ENCODE measurements at places on chromosomes 6 and 20.

- no peak for DNase-seq
These were observed 117.2 kb downstream of the PDE10A start for GRCh38 chr6:165545806-165546205.

DNA sequence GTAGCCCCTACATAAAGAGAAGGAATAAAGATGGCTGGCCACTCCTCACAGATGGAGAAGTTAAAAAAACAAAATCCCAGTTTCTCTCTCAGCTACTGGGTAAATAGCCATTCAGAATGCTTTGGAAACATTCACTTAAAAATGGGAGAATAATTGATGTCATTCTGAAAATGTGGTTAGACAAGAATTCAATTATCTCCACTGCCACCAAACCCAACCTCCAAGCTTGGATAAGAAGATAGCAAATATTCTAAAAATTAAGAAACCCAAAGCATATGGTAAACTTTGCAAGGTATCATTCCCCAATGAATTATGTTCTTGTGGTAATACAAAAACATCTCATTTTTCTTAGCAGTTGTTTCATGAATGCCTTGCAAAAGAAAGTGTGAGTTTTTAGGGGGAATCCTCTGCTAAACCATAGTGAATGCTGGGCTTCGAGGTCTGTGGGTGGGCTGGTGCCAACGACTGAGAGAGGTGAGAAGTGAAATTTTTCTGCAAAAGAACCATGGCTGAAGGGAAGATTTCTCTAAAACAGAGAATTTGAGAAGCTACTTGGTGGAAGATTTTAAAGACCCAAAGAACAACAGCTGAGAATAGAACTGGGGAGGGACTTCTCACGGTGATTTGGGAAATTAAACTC lies 497.9 kb upstream of the JARID2 start:
- DNase-seq: no peak

DNA sequence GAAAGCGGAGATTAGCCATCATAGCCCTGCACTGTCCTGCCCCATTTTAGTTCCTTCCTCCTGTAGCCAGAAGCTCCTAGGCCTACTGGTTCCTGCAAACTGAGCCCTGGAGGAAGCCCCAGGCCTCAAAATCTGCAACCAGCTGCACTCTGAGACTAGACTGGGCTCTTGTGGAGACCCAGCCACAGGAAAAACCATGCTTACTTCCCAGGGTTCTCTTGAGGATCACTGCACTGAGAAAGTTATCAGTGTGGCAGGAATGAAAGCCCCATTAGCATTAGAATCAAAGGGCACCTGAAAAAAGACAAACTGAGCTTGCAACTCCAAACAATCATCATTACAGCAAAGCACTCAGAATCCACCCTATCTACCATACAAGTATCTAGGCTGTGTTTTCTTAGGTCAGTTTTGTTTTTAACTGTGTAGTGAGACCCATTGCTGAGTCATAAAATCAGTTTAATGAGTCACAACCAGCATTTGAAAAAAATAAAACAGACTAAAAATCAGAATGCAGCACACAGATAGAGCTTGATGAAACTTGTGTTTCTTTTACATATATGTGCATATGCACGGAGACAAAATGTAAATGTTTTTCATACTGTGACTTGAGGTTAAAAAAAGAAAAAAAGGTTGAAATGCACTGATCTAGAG lies 91.0 kb downstream of the UNC5CL start:
- DNase-seq: no peak

DNA sequence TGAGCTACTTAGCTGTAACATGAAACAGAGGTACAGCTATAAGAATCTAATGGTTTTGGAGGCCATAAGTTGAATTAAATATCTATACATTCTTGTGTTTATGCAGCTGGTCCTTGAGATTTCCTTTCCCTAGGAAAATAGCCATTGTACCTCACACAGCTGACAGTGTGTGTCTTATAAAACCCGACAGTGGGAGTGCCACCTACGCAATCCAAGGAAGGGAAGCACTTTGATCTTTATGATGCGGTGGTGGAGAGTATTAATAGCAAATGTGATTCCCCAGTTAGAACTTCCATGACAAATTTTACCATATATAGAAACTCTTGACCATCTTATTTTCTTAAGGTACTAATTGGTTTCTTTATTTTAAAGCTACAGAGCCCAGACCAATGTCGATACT lies 149.5 kb downstream of the TMEM200A start:
- no peak for DNase-seq

DNA sequence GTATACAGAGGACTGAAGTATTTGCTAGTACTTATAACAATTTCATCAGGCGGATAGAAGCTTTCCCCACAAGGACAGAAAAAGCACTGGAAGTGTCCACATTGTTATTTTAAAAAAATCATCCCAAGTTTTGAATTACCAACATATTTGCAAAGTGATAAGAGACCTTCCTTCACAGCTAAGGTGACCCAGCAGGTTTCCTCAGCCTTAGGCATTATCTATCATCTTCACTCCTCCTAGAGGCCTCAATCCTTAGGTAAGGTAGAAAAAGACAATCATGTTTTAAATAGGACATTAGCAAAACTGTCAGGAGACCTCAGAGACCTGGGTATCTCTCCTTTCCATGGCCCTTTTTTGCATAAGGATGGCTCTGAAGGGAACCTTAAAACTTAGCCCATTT lies 72.5 kb upstream of the CHD6 start:
- no peak for DNase-seq

DNA sequence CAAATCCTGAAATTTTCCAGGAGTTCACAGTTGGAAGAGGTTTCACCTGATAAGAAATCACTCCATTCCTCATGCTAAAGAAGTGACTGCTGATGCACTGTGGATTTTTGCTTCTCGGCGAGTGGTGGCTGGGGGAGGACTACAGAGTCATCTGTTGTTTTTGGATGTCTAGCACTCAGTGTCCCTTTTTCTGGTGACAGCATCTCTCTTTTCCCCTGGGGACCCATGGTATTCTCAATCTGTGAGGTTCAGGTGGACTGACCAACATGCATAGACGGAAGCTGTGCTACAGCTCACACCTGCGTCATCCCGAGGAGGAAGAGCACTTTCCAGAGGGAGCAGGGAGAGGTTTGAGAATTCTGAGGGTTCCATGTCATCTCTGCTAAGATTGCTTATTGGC lies 42.7 kb upstream of the ZNF831 start:
- DNase-seq: no peak

- DNase-seq: no peak
These were observed 9.7 kb upstream of the EDN1 start for GRCh38 chr6:12280458-12280857.

- DNase-seq: no peak
These were observed 35.9 kb downstream of the MAPK14 start for GRCh38 chr6:36063318-36064060.

- no peak for DNase-seq
These were observed 8.6 kb downstream of the MMP9 start for GRCh38 chr20:46017272-46017671.

DNA sequence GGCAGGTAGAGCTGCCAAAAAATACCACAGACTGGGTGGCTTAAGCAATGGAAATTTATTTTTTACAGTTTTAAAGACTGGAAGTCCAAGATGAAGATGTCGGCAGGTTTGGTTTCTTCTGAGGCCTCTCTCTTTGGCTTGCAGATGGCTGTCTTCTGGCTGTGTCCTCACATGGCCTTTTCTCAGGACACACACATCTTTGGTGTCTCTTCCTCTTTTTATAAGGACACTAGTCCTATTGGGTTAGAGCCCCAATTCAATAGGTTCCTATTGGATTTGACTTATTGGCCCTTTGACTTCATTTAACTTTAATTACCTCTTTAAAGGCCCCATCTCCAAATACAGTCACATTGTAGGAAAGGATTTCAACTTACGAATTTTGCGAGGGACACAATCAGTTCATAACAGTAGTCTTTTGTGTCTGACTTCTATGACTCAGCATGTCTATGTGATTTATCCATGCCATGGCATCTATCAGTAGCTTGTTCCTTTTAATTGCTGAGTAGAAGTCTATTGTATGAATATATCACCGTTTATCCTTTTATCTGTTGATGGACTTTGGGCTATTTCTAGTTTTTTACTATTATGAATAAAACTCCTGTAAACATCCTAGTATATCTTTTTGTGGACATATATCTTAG lies 11.0 kb upstream of the TCP11 start:
- no peak for DNase-seq

GRCh38 chr6:142420802-142421201 lies 119.0 kb downstream of the ADGRG6 start:
- DNase-seq: no peak

- no peak for DNase-seq
These were observed 124.3 kb downstream of the DLL1 start for GRCh38 chr6:170166511-170167122.

- DNase-seq: no peak
These were observed 1.2 kb upstream of the MAFB start for GRCh38 chr20:40689943-40690835.

DNA sequence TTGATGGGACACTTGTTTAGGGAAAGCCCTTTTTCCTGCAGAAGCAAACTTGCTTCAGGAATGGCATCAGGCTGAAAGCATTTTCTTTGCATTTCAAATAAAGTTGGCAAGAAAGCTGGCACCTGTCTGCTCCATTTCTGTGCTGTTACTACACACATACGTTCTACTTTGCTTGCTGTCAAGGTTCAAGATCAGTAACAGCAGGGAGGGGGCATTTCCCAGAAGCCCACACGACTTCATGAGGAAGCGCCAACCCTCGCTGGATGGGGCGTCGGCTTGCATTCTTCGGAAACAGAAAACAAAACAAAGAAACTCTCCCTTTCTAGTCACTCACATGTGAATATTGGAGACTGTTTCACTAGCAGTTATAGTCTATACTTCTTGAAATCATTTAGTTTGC lies 46.4 kb downstream of the AKAP12 start:
- no peak for DNase-seq

- DNase-seq: no peak
These were observed 9.4 kb upstream of the BIRC7 start for GRCh38 chr20:63226042-63226943.

DNA sequence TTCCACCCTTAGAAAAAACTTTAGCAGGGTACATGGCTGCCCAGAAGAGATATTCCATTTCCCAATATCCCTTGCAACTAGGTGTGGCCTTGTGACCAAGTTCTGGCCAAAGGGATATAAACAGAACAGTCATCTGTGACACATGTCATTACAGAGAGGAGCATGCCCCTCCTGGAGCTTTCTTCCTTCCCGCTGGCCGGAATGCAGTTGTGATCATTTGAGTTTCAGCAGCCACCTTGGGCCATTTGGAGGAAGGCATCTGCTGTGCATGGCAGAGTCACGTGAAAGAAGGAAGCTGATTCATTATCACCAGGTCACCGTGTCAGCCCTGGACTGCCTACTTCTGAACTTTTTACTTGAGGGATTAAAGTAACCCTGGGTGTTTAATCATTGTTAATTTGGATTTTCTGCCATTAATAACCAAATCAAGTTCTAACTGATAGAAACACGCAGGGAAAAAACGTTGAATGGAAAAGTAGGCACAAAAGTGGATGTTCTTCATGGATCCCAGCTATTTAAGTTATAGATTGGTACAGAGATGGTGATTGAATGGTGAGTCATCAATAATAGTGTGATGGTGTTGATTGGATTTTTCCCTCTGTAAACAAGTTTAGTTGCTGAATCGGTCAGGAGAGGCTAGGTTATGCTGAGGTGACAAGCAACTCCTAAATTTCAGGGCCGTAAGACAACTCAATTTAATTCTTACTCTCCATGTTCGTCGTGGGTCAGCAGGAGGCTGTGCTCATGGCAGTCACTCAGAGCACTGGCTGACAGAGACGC lies 80.7 kb upstream of the CCDC167 start:
- DNase-seq: no peak

GRCh38 chr6:33205191-33206026 lies 954 bp downstream of the HSD17B8 start:
- peak; percentile 12 for DNase-seq

GRCh38 chr6:6707143-6707542 lies 118.6 kb downstream of the LY86 start:
- no peak for DNase-seq

Measured in NCI-H524 treated with DMSO at 0.1 percent for 48 hours (cell line).